ENCODE measurements at places on chromosomes 13 and 19.

GRCh38 chr13:62360609-62361008, 945.0 kb upstream of the PCDH20 start:
- no peak for DNase-seq

DNA sequence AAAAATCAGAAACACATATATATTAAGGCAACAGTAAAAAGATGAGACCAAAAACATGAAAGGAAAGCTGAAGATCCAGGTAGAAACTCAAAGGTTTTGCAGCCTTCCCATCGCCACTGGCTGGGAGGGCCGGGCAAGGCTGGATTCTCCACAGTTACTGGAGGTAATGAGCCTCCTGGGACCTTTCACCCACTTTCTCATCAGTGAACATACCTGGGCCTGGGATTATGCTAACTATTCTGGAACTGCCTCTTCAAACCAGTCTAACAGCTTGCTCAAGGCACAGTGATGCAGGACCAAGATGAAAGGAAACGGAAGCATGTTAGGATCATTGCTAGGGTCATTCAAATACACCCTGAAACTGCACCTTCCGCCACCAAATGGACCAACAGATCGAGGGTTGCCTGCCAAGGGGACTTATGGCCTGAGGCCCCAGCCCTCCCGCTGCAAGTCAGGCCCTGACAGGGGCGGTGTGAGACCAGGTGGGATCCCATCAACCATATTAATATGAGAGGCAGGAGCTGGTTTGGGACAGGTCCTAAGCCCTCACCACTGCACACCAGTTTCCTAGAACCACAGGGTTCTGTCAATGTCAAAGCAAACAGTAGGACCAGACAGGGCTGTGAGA, 28.4 kb upstream of the ATP12A start:
- DNase-seq: no peak

GRCh38 chr19:16739546-16739945, 19.9 kb downstream of the NWD1 start:
- no peak for DNase-seq

DNA sequence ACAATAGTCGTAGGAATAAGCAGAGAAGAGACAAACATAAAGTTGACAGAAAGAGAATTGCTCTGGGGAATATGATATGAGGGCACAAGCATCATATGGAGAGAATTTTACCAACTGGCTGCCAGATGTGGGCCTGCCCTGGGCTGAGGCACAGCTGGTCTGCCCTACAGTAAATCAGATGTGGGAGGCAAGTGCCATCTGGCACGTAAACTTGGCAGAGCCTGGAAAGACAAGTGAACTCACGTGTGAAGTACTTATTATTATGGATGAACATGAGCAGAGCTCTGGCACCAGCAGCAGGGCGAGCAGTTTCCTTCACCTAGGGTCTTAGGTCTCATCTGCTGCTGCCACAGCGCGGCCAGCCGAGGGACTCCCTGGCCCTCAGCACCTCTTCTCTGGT, 20.6 kb downstream of the PCDH8 start:
- no peak for DNase-seq

GRCh38 chr13:84086847-84087162, 204.5 kb upstream of the SLITRK1 start:
- no peak for DNase-seq

DNA sequence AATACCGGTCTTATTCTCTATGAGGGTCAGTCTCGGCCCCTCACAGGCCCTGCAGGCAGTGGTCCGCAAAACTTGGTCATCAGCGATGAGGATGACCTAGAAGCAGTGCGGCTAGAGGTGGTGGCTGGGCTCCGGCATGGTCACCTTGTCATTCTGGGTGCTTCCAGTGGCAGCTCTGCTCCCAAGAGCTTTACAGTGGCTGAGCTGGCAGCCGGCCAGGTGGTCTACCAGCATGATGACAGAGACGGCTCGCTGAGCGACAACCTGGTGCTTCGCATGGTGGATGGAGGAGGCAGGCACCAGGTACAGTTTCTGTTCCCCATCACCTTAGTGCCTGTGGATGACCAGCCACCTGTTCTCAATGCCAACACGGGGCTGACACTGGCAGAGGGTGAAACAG, 1.8 kb downstream of the FREM2 start:
- no peak for DNase-seq

Measured in activated CD4-positive, alpha-beta T cell treated with anti-CD3 and anti-CD28 coated beads for 1 hour (primary cell).